ENCODE measurements at places on chromosomes 5 and 9. TPM values are rescaled to one million over a fixed set of nuclear protein-coding genes. Genes with fewer than 3 reads are reported as not detected.

GDNF gene
- total RNA-seq: not detected

LCN12 gene
- total RNA-seq: 2.6 TPM

PTPRD gene
- total RNA-seq: not detected

SPEF2 gene
- 8.3 TPM for total RNA-seq

PCDHB6 gene
- not detected for total RNA-seq

LIX1 gene
- not detected for total RNA-seq
